Kidney (tissue), 22 donors: ENCODE measurements at places on chromosomes 3 and 15. TPM values are rescaled to one million over a fixed set of nuclear protein-coding genes. Genes with fewer than 3 reads are reported as not detected.

DNA sequence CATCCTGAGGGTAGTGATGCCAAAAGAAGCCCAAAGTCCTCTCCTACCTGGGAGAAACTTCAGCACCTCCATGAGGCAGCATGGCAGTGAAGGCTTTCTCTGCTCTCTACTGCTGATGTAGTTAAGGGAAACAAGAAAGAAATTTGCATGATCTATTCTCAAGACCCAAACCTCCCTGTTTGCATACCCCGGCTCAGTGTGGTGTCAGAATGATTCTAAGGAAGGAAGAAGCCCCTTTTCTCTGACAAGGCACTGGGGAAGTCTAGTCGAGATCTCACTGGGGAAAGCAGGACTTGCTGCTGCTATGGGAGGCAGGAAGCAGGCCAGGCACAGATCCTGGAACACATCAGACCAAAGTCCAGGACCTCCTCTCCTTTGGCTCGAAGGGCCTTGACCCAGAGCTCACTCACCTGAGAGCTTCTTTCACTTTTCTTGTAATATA, 89.4 kb upstream of the ICE2 start:
- H3K27me3 ChIP-seq: no peaks in the 10 kb centered on the region
- no peaks in the 10 kb centered on the region for H3K4me1 ChIP-seq
- DNase-seq: no peak
- peak overlapping the region; percentile 35 for H3K27ac ChIP-seq
- H3K4me3 ChIP-seq: no peak overlapping the region

- no peaks in the 10 kb centered on the region for H3K4me1 ChIP-seq
- H3K36me3 ChIP-seq: no peaks in the 10 kb centered on the region
- H3K27me3 ChIP-seq: no peaks in the 10 kb centered on the region
- H3K27ac ChIP-seq: no peak overlapping the region
- H3K4me3 ChIP-seq: no peak overlapping the region
Observed at GRCh38 chr15:79060175-79060574, 30.4 kb downstream of the RASGRF1 start.

- H3K4me1 ChIP-seq: no peaks in the 10 kb centered on the region
- DNase-seq: no peak
- no peaks in the 10 kb centered on the region for H3K36me3 ChIP-seq
- no peak overlapping the region for H3K27ac ChIP-seq
- no peaks in the 10 kb centered on the region for H3K27me3 ChIP-seq
Observed at GRCh38 chr3:115330430-115330829, 183.3 kb upstream of the ZBTB20 start.

DNA sequence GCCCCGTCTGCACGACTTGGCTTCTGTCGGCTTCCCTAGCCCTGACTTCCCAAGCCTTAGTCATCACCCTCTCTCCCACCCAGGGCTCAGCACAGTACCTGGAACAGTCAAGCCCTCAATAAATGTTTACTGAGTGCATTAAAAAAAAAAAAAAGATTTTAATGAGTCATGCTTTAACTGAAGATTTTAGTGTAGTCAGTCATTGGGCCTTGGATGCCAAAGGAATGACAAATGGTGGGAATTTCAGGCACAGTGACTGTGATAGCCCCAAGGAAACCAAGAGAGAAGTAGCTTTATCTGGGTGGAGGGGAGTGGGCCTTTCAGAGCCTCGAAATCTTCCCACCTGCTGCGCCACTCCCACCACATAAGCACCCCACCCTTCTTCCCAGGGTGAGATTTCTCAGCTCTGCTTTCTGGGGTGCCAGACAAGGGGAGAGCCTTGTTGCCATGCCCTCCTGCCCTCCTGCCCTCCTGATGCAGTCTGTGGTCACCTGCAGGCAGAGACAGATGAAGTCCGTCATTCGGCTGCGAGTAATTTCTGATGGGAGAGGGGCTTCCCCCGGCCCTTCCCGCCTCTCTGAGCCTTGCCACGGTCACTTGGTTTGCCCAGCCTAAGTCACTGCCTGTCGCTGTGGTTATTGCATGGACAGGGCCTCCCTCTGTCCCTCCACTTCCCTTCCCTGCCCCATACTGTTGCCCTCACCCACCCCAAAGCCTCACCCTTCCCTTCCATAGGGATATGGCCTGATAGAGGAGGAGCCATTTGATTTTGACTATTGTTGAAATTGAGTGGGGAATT, 41.8 kb downstream of the SMAD3 start:
- peaks cover 66% of the 10 kb centered on the region for H3K4me1 ChIP-seq
- H3K36me3 ChIP-seq: no peaks in the 10 kb centered on the region
- no peak for DNase-seq
- H3K27ac ChIP-seq: peak overlapping the region; percentile 84
- H3K4me3 ChIP-seq: no peak overlapping the region

DNA sequence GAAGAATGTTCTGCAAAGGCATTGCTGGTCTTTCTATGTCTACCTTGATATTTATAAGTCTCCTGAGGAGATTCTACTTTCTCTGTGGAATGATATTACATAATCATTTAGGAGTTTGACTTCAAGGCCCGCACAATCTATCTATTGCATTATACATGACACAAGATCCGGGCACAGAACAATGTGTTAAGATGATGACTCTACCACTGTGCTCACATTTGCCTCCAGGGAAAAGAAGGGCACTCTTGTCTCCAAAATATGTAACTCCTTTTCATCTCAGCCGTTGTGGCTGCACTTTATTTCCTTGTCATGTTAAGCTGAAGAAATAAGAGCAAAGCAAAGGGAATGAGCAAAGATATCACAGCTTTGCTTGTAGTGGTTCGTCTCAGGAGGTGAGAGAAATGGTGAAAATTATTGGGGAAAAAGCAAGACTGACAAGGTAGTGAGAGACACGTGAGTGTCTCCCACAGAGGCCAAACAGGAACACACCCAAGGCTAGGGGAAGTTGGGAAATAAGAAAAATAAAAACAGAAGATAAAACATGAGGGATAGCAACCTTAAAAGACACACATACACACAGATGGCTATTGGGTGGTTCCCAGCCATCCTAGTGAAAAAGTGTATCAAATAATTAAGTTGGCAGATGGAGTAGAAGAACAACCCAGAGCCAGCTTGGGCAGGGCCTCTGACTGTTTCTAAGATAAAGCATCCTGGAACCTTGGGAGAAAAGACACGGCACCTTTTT, 184.3 kb downstream of the P3H2 start:
- H3K27me3 ChIP-seq: no peaks in the 10 kb centered on the region
- no peak overlapping the region for H3K4me3 ChIP-seq
- H3K27ac ChIP-seq: no peak overlapping the region
- no peaks in the 10 kb centered on the region for H3K4me1 ChIP-seq

DNA sequence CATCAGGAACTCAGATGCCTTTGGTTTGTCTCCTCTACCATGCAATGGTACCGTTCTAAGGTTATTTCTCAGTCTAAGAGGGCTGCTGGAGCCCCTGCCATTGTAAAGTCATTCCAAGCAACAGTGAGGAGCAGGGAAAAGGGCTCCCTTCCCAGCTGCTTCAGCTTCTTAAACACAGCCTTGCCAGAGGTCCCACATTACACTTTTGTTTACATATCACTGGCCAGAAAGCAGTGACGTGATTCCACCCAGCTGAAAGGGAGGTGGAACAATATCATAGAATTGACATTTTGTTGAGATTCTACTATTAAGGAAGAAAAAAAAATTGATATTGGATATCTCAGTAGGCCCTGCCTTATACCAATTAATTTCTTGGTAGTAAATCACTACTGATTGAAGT, 194.6 kb downstream of the SUCLG2 start:
- DNase-seq: no peak
- H3K36me3 ChIP-seq: no peaks in the 10 kb centered on the region
- H3K4me1 ChIP-seq: no peaks in the 10 kb centered on the region

DNA sequence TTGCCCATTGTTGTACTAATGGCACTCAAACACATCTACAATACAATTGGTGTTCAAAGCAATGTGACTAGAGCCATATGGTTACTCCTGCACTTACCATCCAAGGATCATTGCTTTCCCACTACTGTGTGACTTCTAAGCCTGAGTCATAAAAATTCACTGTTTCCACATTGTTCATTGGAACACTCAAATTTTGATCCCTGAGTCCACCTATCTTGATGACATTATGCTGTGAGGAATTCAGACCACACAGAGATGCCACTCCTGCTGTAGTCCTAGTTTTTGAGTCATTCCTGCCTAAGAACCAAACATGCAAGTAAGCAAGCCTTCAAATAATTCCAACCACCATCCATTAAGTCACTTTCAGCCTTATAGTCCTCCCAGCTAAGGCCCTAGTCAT, 176.2 kb downstream of the EFHB start:
- no peak for DNase-seq
- no peak overlapping the region for H3K27ac ChIP-seq
- no peaks in the 10 kb centered on the region for H3K36me3 ChIP-seq

GRCh38 chr3:182725372-182726251, 67.7 kb upstream of the ATP11B start:
- H3K36me3 ChIP-seq: no peaks in the 10 kb centered on the region
- DNase-seq: peak; percentile 81
- no peaks in the 10 kb centered on the region for H3K4me1 ChIP-seq
- no peaks in the 10 kb centered on the region for H3K27me3 ChIP-seq
- no peak overlapping the region for H3K27ac ChIP-seq

DNA sequence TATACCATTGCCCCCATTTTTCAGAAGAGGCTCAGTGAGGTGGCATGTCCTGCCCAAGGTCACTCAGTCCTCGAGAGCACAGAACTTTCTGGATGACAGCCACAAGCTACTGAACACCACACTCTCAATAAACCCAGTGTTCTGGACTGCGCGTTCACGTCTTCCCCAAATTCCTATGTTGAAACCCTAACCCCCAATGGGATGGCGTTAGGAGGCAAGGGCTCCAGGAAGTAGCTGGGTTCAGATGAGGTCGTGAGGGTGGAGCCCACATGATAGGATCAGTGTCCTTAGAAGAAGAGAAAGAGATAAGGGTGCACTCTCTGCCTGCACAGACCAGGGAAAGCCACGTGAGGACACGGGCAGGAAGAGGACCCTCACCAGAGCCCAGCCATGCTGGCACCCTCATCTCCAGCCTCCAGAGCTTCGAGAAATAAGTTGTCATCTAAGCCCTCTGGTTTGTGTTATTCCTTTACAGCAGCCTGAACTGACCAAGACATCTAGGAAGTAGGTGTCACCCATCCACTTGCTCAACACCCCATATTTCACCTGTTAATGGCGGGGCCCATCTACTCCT, 324.0 kb downstream of the UACA start:
- no peak for DNase-seq
- no peak overlapping the region for H3K4me3 ChIP-seq
- no peaks in the 10 kb centered on the region for H3K4me1 ChIP-seq
- H3K27me3 ChIP-seq: no peaks in the 10 kb centered on the region
- no peak overlapping the region for H3K27ac ChIP-seq
- no peaks in the 10 kb centered on the region for H3K36me3 ChIP-seq

DNA sequence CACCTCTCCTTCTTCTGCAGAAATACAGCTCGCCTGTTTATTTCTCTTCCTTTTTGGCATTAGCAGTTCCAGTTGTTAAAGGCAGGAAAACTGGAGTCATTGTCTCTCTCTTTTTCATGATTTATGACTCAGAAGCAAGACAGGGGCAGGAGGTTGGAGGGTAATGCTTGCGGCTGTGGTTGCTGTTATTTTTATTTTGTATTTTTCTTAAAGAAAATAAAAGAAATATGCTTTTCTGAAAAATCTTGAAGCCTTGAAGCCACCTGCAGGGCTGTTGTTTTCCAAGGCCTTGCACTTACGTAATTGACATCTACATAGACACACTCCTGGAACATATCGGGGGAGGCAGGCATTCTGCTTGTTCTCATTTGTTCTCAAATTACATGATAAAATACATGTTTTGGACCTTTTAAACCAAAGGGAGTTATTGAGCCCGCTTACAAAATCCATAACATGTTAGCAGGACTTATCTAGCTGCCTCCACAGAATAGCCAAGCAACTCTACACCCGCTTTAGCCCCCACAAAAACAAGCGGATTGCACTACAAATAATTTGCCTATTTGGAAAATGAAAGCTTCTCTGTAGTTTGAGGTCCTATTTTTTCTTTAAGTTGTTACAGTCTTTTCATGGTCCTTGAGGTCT, 1004.6 kb upstream of the NR2F2 start:
- no peak for DNase-seq
- H3K4me3 ChIP-seq: peak overlapping the region; percentile 42
- no peaks in the 10 kb centered on the region for H3K4me1 ChIP-seq
- H3K27ac ChIP-seq: peak overlapping the region; percentile 89

- no peaks in the 10 kb centered on the region for H3K4me1 ChIP-seq
- H3K4me3 ChIP-seq: no peak overlapping the region
- no peak for DNase-seq
Observed at GRCh38 chr3:84487296-84487695, 471.5 kb upstream of the CADM2 start.

- H3K36me3 ChIP-seq: no peaks in the 10 kb centered on the region
- DNase-seq: no peak
- no peaks in the 10 kb centered on the region for H3K27me3 ChIP-seq
- no peak overlapping the region for H3K27ac ChIP-seq
- H3K4me3 ChIP-seq: no peak overlapping the region
Observed at GRCh38 chr3:155595371-155595770, 149.5 kb downstream of the PLCH1 start.

DNA sequence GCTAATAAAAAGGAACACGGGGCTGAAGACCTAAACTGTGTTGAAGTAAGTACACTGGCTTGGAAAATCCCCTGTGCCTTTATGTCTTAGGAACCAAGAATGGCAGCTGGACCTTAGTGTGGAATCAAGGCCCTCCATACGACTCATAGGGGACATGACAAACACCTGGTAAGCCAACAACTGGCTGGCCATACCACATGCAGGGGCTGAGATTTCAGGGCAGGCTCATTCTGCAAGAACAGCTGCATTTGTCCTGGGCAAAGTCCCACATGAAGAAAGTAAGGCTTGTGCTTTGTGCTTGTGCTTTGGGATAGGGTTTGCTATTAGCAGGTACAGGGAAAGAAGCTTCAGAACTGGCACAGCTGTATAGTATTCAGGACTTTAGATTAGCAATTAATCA, 18.0 kb downstream of the ETV5 start:
- no peaks in the 10 kb centered on the region for H3K36me3 ChIP-seq
- H3K4me3 ChIP-seq: no peak overlapping the region
- no peaks in the 10 kb centered on the region for H3K27me3 ChIP-seq
- no peak overlapping the region for H3K27ac ChIP-seq
- H3K4me1 ChIP-seq: peaks cover 10% of the 10 kb centered on the region

DNA sequence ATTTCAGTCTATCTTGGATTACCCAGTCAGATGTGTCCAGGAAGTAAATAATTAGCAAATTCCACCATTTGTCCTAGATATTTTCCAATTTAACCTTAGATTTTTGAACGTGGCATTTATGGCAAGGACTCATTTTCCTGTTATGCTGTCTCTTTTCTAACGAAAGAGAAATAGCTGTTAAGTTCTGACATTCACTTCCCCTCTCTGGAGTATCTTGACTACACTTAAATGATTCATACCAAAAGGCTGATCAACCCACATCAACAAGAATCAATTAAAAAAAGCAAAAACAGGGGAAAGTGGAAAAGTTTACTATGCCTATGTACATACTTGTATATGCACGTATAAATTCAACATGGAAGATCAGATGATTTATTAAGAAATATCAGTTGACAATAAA, 149.9 kb downstream of the FRMD5 start:
- peak overlapping the region; percentile 2 for H3K27ac ChIP-seq
- no peaks in the 10 kb centered on the region for H3K27me3 ChIP-seq
- DNase-seq: no peak
- no peaks in the 10 kb centered on the region for H3K4me1 ChIP-seq
- H3K36me3 ChIP-seq: no peaks in the 10 kb centered on the region

SENP8 gene
- total RNA-seq: 4.8 TPM

ALDH1A3 gene
- total RNA-seq: 19.6 TPM

ST3GAL6 gene
- 10.7 TPM for total RNA-seq
